ENCODE measurements at places on chromosomes 13 and 19. TPM values are rescaled to one million over a fixed set of nuclear protein-coding genes. Genes with fewer than 3 reads are reported as not detected.

DNA sequence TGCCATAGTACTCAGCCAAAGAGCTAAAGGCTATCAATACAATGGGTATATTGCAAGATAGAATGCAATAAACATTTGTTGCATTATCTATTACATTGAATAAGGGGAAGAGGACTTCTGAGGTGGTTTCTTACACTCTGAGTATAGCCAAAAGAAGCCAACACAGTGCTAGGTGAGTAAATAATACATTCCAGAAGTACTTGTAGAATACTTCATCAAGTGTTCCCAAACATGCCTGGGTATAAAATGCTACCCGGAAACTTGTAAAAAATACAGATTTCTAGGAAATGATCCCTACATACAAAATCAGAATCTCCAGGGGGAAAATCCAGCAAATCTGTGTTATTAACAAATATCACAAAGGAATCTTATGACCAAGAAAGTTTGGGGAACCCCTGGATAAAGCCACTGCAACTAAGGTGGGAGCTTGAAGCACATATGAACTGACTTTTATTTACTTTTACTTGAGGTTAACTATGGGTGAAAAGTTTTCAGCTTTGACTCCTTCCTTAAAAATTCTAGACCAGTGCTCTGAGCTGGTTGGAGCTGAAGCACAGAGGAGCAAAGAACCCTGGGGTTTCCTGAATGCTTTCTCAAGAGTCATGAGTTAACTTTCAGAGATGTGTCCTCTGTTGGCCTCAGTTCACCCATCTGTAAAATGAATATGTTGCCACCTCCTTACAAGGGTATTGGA is 136.0 kb downstream of the OXGR1 start:
- no peak for DNase-seq

DNA sequence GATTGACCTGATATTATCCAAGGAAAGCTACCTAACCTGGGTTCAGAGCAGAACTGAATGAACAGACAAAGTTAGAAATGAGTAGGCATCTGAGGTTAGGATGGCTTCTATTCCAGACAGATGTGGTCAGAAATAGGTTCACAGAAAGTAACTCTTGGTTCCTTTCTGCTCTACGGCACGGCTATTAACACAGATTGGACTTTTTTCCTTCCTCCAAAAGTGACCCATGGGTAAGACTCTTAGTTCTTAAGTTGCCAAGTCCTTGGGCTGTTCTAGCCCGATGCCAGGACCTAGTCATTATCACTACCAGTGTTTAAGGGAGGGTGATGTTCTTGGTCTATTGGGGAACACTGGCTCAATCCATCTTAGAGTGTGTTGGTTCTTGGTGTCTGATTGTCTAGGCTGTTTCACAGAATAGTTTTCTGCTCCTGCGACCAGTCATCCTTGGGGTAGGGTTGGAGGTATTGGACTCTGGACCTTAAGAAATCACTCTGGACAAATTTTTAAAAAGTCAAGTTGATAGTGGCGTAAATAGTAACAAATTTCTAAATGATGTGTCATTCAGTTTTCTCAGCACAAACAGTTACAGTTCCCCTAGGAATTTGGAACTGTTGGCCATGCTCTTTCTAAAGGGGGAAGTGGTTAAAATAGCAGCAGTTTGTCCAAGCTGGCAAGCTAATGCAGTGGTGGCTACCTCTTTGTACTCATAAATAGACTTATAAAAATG is 60.1 kb upstream of the MYCBP2 start:
- no peak for DNase-seq

- DNase-seq = peak; percentile 90
Measured at GRCh38 chr19:57830071-57830602, at the start of gene ZNF587B. TSS of gene ZNF587B (plus strand) at chr19:57830299. CDS start at chr19:57830529, 230 bp downstream.

DNA sequence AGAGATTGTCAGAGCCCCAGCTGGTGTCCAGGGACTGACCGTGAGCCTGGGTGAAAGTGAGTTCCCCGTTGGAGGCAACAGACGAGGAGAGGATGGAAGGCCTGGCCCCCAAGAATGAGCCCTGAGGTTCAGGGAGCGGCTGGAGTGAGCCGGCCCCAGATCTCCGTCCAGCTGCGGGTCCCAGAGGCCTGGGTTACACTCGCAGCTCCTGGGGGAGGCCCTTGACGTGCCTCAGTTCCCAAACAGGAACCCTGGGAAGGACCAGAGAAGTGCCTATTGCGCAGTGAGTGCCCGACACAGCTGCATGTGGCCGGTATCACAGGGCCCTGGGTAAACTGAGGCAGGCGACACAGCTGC is 1.1 kb upstream of the ELANE start:
- no peak for DNase-seq

DNA sequence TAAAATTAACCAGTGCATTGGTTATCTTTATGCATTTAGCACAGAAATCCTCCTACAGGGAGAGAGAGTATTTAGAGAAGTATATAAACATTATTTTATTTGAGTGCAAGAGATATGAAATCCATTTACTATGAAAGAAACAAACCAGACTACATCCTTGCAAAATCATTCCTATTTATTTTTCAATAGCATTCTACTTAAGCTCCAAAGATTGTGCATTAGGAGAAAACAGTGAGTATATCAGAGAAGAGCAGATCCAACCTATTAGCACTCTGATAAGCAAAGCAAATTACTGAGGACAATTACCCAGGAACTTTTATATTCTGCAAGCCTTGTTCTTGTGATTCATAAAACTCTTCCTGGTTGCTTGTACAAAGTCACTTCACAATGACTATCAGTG is 256.1 kb downstream of the FGF14 start:
- DNase-seq = no peak

- no peak for DNase-seq
Measured at GRCh38 chr19:51292971-51293370, 18.5 kb upstream of the IGLON5 start.

Gene GJB6
- not detected for total RNA-seq

Gene ERICH4
- not detected for total RNA-seq

Gene ZGLP1
- total RNA-seq = 0.55 TPM

Gene KLK6
- total RNA-seq = not detected

Gene ZNF285
- 0.93 TPM for total RNA-seq

Gene UBXN6
- 119 TPM for total RNA-seq

Gene CPB2
- total RNA-seq = not detected

Gene ZNF681
- 0.96 TPM for total RNA-seq

Gene UPK1A
- total RNA-seq = 0.45 TPM
